ENCODE measurements at places on chromosomes 1 and 21.

DNA sequence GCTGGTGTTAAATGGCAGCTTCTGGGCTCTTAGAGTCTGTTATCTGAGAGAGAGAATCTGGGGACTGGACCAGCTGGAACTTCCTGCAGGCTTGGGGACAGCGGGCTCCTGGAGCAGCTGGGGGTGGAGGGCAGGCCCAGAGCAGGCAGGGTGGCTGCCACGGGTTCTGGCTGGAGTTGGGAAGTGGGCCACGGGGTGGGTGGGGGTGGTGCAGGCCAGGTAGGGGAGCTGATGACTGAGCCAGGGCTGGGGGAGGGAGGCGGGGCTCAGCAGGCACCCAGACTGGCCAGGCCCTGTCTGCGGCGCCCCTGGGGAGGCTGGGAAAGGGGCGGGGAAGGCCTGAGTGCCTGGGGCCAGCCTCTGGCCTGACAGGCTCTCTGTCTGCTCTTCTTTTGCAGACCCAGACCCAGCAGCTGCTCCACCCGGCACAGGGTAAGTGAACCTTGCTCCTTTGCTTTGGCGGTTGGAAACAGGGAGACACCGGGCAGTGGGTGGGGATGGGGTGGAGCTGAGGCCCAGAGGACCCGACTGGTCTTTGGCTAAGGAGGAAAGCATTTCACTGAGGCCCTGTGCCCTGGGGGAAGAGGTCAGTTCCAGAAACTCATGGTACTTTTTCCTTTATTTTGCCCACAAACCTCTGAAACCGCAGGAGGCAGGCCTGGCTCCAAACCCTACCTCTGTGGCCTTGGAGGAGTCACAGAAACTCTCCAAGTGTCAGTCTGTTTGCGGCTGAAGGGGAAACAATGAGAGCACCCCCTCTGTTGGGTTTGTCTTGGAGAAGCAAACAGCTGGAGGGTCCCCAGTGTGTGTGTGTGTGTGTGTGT is 48.8 kb downstream of the ARHGEF10L start:
- DNase-seq, result peak; percentile 77

DNA sequence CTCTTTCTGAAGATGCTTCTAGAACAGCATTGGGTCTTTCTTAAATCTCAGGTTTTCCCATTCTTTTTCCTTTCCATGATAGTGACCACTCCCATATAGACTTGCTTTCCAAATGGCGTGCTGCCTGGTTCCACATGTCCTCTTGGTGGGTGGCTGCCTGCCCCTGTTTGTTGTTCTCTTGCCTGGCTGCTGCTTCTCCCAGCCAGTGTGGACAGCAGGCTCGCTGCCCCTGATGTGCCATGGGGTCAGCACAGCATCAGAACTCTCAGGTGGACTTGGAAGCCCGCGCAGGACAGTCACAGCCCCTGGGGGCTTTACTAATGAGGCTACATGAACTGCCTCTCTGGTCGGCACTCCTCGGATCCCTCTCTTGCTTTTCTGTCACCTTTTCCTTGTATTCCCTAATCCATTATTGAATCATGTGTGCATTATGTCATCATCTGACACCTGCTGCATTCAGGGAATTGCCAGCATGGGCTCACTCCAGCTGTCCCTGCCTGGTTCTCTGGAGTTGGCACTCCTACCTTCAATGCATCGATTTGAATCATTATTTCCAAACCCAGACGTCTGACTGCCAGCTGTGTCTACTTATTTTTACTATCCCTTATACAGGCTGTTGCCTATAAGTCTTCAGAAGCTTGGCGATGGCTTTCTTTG is 100.5 kb upstream of the COA6 start:
- no peak for DNase-seq

- no peak for DNase-seq
Measured at GRCh38 chr1:71377886-71378285, 297.1 kb upstream of the ZRANB2 start.

DNA sequence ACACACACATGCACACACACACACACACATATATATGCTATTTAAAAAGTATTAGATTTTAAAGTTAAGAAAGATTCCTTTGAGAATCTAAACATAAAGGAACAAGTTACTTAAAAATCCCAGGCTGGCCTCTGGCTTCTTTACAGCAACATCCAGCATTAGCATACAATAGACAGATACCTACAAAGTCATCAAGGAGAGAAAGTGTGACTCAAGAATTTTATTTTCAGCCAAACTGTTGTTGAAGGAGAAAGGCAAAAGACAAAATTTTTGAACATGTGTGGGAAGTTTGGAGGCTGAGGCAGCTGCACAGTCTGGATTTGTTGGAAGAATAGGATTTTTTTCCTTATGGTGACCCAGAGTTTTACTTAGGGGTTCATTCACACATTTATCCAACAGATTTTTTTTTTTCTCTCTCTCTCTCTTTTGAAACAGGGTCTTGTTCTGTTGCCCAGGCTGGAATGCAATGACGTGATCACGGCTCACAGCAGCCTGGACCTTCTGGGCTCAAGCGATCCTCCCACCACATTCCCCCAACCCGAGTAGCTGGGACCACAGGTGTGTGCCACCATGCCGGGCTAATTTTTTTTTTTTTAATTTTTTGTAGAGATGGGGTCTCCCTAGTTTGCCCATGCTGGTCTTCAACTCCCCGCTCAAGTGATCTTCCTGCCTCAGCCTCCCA is 24.0 kb upstream of the SPOCD1 start:
- DNase-seq, result no peak

DNA sequence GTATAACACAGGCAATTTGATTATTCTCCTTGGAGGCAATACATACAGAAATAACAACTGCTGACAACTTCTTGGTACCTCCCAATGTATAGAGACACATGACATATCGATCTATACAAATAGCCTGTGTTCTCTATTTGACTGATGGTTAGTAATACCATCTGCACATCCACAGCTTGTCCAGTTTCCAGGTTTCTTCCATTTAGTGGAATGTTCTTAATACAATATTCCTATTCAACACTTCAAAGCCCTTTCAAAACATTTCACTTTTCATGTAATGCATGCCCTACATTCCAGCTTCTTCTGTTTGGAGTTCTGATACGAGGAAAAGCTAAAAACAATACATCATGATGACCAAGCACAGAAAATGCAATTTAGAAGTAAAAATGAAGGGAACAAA is 37.0 kb upstream of the GORAB start:
- no peak for DNase-seq

GRCh38 chr1:219806642-219807041 is 121.7 kb downstream of the SLC30A10 start:
- no peak for DNase-seq

DNA sequence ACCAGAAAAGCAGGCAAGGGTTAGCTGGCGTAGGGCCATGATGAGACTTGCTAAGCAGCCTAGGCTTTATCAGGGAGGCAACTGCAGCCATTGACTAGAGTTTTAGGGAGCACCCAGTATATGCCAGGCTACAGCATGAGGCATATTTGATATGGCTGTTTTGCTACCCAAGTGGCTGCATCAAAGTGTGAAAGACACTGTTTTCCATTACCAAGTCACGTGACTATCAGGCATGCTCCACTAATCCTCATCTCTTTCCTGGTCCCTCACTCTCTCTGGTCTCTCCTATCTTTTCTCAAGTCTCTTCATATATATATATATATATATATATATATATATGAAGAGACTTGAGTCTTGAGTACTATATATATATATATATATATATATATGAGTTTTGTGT is 206.7 kb upstream of the POU3F1 start:
- DNase-seq, result no peak

DNA sequence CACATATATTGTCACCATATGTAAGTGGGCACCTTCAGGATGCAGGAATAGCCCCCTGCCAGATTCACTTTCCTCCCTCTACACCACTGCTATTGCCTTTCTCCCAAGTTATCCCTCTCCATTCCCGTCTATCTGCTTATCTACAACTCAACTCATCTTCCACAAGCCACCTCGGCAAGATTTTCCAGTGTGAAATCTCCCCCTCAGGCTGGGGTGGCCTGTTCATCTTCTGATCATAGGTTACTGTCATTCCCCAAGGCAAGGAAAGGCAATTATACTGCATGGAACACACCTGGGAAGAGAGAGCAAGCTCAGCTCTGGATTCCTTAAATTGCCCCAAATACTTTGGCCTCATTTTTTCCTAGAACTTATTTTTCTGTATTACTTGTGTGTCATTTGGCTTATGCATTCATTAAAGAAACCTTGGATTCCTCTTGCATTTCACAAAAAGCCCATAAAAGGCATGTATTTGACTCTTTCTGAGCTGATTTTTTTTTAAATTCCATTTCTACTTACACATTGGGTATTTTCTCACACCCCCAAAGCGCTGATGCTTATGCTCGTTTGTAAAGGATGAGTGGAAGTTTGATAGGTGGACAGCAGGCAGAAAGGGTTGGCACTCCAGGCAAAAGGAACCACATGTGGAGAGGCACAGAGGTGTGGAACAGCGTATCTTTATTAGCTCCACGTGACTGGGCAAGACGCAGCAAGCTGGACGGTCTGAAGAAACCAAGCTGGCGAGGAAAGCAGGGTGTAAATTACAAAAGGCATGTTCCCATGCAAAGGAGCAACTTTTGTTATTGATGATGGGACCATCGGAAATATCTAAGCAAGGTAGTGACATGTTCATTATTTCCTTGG is 169.7 kb upstream of the RAB4A start:
- DNase-seq, result no peak

DNA sequence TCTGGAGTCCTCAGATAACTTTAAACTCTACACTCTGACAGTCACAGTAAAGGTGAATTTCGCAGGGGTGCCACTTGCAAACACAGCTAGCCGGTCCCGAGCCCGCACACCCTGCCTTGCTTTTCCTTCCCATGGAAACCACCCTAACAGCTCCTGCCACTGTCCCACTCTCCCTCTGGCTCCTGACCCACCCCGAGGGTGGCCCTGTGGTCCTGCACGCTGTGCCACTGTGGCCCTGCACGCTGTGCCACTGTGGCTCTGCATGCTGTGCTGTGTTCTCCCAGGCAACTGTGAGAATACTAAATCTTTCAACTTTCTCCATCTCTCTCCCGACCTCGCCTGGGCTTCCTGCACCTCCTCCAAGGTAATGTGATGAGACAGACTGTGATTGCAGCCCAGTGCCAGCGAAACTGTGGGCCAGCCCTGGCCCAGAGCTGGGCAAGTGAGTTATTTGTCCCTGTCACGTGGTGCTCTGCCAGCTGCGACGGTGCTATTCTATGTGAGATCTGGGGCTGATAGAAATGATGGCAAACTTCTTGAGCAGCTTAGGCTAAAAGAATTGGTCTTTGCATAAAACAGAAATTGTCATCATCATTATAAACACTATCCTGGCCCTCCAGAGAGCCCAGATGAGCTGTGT is 63.4 kb upstream of the TARBP1 start:
- DNase-seq, result no peak

DNA sequence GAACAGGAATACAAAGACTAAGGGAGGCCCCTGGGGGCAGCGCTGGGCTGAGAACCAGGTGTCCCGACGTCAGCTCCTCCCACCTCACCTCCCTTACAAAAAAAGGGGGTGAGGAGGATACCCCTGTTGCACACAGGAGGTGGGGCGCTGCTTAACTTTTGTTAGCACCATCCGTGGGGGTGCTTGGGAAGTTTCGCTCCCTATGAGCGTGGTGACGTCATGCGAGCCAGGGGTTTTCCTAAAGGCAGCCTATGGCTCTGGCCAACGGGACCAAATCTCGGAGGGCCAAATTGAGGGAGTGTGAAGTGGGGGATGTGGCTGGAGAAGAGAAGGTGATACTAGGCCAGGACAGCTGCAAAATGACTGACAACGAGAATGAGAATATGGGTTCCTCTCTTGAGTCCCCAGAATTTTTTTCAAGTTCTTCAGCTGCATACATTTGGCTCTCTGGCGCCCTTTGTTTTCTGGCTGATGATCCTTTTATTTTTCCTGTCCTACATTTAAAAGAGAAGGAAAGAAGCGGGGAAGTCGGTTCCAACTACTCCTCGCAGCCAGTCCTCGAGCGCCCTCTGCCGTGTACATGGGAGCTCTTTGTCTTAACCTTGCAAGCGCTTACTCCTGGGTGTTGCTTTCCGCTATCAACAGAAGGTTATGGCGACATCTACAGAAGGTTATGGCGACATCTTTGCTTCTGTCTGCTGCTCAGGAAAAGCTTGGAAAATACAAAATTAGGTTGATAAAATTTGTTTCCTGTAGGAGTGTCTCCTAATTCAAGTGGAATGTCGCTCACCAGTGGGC is 48.0 kb upstream of the ZC3H11B start:
- peak; percentile 77 for DNase-seq

DNA sequence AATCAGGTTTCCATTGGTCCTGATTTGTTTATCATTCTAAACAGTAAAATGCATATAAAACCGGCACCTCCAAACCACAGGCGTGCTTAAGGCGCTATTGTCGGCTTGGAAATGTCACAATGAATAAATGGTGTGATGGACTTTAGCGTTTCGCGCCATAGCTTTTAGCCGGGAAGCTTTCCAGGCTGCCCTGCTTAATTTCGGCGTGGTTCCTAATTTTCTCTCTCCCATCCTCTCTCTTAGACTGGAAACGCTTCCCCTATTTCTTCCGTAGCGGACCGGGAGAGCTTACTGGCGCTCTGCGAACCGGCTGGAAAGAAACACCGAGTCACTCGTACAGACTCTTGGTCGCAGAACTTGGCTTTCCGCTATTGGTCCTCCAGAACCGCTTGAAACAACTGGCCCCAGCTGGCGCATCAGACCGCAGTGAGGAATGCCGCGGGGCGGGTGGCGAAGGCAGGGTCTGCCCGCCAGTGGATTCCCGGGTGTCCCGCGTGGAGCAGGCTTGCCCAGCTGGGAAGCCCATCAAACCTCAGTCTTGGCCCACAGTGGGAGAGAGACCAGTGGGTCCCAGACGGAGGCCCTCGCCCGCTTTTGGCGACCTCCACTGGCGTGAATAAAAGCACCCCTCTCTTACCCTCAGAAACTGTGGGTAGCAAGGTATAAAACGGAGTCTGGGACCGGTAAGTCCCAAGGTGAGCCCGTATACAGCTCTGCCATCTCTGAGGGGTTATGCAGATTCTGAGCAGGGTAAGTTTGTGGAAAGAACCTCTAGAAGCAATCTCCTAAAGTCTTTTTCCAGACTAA is 4.0 kb upstream of the LHX8 start:
- DNase-seq, result peak; percentile 35

- no peak for DNase-seq
Measured at GRCh38 chr1:218461351-218461750, 116.2 kb downstream of the TGFB2 start.

DNA sequence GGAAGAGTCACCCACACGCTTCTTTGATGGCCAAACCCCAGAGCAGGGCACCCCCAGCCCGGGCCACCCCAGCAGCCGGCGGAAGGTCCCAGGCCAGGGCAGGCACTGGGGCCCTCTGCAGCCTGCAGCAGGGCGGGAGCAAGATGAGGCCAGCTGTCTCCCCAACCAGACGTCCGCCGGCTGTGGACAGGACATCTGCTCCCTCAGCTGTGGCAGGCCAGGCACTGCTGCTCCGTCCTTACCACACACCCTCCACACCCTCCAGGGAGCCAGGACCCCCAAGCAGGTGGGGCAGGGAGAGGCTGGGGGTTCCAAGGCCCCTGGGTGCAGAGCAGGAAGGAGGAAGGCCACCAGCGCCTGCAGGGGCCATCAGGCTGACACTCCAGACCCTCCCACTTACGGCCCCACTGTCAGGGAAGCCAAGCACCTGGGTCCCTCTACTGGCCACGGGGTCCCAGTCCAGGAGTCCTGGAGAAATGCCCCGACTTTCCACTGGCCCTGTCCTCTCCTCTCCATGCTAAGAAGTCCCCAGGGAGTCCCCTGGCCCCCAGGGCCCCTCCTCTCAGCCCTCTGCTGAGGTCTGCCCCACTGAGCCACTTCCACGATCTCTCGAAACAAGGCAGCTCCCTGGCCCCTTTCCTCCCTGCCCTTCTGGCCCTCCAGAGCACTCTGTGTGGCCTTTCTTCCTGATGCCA is 5.6 kb downstream of the WNT9A start:
- peak; percentile 43 for DNase-seq

All from iPS-NIHi11 (cell line).